ENCODE measurements at places on chromosomes 3 and 15.

DNA sequence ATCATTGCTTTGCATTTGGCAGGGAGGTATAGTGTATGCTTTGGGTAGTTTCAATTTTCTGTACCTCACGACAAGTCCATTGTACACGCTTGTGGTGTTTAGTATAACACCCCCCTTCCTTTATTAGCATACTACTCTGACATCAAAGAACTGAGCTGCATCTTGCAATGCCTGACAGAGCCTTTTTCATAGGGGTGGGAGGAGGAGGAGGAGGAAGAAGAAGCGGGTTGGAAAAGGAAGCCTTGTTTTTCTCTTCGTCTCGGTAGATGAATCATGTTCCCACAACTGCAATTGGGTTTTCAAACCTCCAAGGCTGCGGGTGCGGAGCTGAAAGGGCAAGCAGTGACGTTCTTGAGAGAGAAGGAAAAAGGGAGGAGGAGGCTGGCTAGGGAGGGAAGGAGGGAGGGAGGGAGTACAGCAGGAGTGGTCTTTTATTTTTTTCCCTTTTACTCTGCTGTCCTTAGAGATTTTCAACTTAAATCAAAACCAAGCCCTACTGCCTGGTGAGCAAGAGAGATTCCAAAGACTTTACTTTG, 175.7 kb downstream of the KLHL25 start:
- peak; percentile 73 for DNase-seq

GRCh38 chr15:62027916-62028315, 32.3 kb downstream of the VPS13C start:
- no peak for DNase-seq

DNA sequence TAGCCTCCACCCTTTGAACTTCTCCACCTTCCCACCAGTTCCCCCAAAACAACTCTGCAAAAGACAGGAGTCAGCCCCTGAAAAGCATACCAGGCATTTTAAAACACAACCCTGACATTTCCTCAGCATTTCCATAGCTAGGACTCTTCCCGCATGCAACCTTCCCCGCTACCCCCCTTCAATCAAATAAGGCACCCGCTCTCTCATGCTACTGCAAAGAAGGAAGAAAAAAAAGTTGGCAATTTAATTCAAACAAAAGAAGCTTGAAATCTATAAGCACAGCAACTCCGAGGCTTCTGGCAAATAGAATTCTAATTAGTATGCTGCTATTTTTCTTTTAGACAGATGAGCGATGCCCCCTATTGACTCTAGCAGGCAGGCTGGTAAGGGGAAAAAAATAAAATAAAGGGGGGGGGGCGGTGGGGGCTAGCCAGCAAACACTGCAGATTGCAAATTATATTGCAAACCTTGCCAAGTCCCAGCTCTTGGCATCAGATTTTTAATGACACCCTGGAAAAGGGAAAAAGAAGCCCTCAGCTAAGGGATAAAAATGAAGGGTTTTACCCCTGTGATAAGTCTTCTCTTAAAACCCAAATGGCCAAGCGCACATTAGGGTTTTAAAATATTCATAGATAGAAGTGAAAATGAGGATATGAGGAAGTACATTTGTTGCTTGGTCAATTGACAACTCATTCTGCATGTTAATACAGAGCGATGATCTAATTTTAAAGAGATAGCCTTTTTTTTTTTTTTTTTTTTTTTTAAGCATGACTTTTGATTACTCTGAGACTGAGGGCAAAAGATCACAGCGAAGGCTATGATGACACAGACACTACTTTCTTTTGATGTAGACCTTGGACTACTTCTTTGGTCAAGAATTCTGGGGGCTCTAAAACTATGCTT, 255.2 kb downstream of the NR2F2 start:
- DNase-seq = no peak

GRCh38 chr3:129549805-129550204, 6.8 kb downstream of the H1-8 start:
- DNase-seq = no peak

- no peak for DNase-seq
These were observed 555.4 kb upstream of the SGO1 start for GRCh38 chr3:20741381-20741780.

DNA sequence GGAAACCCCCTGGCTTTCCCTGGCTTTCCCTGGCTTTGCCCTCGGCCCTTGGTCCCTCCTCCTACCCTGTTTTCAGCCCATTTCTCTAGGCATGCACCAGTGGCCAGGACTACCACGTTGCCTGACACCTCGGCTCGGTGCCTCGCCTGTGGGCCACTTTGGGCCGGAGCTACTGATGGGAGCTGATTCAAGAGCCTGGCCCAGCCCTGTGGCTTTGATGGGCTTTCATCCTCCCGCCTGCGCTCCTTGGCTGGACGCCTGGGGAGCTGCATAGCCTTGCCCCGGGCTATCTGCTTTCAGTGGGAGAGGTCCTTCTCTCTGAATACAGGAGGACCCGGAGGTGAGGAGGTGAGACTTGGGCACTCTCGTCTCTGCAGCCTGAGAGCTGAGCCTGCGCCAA, 192.7 kb upstream of the HES1 start:
- no peak for DNase-seq

DNA sequence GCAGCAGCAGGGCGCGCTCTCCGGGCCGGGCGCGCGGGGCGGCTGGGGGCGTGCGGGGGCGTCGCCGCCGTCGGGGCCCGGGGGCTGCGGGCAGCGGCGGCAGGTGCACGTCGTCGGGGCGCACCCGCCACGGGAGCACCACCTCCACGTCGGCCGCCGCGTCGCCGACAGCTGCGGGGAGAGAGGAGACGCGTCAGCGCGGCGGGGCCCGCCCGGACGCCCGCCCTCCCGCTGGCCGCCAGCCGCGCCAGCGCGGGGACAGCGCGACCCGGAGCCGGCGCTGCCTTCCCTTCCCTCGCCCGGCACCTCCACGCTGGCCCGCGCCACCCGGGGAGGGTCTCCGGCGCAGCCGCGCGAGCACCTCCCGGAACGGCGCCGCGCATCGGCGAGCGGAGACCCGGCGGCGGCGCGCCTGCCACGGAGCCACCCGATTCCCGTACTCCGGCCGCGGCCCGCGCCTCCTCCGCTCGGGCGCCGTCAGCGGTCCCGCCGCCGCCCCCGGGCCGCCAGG, 481 bp downstream of the ADAMTS17 start:
- peak; percentile 50 for DNase-seq

DNA sequence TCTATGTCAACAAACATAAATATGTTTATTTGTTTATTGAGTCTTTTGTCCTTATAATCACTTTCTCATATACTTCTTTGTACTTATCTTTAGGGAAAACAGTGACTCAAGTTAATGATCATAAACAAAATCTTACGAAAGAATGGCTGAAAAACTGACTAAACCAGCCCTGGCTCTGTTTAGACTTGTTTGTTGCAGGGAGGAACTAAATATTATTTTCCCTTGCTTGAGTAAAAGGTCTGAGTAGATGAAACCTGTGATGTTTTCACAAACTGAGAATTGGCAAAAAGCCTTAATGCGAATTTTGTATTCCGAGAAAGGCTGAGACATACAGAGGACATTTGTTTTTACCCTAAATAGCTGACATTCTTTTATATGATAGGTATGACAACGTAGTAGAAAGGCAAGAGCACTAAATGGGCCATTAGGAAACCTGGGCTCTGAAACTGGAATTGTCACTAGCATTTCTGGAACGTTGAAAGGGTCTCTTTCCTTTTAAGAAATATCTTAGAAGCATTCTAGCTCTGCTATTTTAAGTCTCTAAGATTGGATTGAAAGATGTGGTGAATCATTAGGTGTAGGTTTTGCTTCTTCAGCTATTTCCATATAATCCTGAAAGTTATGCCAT, 18.2 kb upstream of the CLDN16 start:
- no peak for DNase-seq
